ENCODE measurements at places on chromosomes 6 and 20.

DNA sequence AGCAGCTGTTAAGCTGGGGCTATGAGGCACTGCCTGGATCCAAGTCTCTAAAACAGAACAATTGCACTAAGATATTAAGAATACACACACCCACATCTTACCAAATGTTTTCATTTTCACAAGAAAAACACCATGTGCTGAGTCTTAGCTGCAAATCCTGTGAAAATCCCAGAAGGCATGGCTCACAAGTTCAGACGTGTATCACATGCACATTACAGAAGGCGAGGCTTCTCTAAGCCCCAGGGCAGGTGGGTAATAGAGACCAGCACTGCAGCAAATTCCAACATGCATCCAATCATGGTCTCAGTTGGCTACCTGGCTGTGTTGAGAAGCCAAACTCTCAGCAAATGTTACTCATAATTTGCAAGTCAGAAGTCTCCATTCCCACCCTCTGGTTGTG, 16.2 kb upstream of the CST3 start:
- DNase-seq: no peak

GRCh38 chr6:13355043-13355945, 27.0 kb upstream of the TBC1D7 start:
- peak; percentile 94 for DNase-seq

- no peak for DNase-seq
These were observed 930 bp downstream of the THBD start for GRCh38 chr20:23048283-23049200.

DNA sequence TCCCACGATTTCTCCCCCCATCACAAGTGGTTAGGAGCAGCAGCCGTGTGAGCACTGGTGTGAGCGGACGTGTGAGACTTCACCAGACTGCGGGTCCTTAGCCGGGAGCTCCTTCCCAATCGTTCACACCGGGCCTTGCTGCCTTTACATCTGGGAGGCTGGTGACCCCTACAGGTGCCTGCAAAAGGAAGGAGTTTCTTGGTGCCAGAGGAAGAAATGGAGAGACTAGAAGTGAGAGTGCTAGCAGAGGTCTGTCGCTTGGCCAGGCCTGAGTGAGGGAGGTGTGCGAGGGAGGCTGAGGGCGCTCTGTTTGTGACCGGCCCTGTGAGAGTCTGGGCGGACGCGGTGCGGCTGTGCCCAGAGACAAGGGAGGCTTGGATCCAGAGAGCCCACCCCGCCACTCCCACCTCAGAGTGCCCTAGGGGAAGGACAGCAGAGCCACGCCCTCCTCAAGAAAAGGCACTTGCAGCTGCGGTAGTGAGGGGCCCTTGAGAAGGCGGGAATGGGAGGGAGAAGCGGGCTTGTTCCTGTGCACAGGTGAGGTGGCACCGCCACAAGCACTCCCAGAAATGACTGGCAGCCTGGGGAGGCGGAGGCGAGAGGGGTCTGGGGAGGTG, 10.0 kb upstream of the ARMC2 start:
- no peak for DNase-seq

DNA sequence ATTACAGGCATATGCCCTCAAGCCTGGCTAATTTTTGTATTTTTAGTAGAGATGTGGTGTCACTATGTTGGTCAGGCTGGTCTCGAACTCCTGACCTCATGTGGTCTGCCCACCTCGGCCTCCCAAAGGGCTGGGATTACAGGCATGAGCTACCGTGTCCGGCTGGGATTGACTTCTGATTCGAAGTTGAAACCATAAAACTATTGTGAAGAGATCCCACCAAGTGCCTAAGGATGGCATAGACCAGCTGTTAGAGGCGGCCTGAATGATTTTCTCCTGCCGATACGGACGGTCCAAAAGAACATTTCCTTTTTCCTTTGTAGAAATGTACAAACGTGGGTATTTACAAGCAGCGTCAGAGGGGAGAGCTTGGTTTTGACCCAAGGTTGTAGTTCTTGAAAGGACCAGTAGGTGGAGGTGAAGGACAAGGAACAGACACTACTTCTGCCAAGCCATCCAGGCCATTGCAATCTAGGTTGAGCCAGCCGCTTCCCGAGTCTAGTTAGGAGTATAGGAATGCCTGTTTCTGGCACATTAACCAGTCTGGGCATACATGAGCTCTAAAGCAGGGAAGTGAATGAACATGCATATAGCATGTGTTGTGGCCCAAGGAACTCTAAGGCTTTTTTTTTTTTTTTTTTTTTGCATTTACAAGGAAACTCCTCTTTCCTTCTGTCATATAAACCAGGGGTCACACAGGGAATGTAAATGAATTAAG, 29.0 kb downstream of the MOCS3 start:
- peak; percentile 62 for DNase-seq

- DNase-seq: no peak
These were observed 1.3 kb downstream of the BPIFA2 start for GRCh38 chr20:33169176-33169794.

DNA sequence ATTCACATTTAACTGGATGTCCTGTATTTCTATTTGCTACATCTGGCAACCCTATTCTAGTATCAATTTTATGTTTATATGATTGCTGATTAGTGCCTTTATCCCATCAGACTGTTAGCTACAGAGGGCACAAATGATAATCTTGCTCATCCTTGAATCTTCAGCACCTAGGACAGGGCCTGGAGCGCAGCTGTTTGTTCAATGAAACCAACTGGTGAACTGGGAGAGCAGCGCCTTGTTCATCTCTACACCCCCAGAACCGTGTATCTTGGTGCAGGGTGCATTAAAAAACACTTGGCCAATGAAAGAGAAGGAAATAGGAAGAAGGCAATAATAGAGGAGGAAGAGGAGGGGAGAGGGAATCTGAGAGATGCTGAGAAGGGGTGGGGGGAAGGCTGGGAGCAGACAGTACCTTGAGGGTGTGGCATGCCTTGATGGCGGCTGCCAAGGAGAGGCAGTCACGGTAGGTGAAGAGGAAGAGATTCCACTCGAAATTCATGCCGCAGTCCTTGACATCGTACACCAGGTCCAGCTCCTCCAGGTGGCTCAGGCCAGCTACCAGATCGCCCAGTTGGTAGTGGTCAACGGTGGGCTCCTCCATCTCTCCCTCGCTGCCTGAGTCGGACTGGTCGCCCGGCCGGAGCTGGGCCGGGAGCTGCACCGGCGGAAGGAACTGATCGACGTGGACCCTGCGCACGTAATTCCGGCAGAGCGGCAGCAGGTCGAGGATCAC, 15.5 kb downstream of the TMEM151B start:
- no peak for DNase-seq

- DNase-seq: no peak
These were observed 491.1 kb downstream of the UTRN start for GRCh38 chr6:144776031-144776819.

DNA sequence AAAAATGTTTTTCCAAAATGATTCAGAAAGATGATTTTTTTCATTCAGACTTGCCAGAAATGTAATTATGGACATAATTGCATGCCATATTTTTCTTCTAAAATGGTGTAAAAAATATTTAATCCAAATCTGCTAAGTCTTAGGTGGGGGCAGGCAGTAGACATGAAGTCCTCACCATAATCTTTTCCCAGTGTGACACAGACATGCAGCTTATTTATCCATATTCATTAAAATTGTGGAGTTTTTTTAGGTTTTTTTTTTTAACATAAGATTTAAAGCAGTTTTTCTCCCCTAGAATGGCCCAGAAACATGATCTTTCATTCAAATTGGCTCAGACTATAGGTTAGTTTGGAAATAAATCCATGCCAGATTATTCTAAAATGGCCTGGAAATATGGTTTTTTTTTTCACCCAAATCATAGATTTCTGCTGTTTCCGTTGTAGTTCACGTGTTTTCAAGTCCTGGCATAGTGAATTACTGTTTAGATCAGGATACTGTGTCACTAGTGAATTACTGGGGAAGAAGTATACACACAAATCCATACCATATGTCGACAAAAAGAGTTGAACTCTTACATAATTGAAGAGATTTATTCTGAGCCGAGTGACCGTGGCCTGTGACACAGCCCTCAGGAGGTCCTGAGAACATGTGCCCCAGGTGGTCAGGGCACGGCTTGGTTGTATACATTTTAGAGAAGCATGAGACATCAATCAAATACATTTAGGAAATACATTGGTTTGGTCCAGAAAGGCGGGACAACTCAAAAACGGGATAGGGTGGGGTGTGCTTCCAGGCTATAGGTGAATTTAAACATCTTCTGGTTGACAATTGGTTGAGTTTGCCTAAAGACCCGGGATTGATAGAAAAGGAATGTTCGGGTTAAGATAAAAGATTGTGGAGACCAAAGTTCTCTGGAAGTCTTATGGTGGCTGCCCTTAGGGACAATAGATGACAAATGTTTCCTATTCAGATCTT, 33.9 kb downstream of the ZNF133 start:
- DNase-seq: no peak

DNA sequence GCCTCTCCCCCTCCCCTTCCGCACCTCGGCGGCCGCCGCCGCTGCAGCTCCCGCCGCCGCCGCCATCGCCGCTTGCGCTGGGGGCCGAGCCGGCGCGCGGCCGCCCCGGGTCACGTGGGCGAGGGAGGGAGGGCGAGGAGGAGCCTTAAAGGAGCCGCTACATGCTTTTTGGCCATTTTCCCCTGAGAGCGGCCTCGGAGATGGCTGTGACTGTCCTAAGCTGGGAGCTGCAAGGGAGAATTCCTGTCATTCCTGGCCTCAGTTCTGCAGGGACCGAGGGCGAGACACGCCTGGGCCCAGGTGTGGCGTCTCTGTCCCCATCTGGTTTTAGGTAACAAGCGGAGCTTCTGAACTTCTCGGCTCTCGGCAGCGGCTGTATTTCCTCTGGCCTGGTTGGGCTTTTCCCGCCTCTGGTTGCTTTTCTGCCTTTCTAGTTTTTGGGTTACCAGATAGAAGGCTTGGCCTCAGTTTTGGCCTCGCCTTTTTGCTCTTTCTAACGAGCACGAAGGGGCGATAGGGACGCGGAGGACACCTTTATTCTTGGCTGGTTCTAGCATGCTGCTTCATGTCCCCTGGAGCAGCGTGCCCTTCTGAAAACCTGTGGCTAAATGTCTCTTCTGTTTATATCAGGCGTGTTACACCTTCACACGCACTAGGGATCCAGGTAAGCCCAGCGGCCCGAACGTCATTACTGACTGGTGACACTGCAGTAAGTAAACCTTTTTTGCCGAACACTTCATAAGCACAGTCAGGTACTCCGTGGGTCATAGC, at the start of gene EHMT2:
Gene EHMT2 (minus strand): TSS at position 87 of the 771 bp plus-strand sequence. CDS start 21 bp downstream, at position 66.
- DNase-seq: peak; percentile 40

DNA sequence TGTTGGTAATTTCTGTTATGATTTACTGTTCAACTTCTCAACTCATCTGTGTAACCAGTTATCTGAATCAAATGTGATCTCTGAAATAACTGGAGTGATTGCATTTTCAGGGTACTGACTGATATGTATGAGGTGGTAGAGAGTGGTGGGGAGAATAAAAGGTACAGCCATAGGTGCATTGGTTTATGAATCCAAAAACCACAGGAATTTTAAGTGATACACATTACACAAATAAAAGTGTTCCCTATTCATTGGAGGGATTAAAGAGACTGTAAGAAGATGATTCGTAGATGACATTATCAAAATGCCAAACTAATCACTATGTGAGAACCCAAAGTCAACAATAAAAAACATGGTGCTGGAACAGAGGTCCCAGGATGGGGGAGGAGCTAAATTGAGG, 158.7 kb upstream of the RSPO3 start:
- DNase-seq: no peak

DNA sequence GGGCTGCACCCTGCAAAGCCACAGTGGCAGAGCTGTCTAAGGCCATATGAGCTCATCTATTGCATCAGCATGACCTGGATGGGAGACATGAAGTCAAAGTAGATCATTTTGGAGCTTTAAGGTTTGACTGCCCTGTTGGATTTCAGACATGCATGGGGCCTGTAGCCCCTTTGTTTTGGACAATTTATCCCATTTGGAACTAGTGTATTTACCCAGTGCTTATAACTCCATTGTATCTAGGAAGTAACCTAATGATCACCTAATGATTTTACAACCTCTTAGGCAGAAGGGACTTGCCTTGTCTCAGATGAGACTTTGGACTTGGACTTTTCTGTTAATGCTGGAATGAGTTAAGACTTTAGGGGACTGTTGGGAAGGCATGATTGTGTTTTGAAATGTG, 575.4 kb downstream of the EPM2A start:
- DNase-seq: no peak

Measured in fibroblast of skin of left biceps (primary cell).